NCI-H2171 (cell line): ENCODE measurements at places on chromosomes 2 and 18.

GRCh38 chr2:126896471-126896870 lies 2.2 kb upstream of the TEX51 start:
- DNase-seq, result no peak

DNA sequence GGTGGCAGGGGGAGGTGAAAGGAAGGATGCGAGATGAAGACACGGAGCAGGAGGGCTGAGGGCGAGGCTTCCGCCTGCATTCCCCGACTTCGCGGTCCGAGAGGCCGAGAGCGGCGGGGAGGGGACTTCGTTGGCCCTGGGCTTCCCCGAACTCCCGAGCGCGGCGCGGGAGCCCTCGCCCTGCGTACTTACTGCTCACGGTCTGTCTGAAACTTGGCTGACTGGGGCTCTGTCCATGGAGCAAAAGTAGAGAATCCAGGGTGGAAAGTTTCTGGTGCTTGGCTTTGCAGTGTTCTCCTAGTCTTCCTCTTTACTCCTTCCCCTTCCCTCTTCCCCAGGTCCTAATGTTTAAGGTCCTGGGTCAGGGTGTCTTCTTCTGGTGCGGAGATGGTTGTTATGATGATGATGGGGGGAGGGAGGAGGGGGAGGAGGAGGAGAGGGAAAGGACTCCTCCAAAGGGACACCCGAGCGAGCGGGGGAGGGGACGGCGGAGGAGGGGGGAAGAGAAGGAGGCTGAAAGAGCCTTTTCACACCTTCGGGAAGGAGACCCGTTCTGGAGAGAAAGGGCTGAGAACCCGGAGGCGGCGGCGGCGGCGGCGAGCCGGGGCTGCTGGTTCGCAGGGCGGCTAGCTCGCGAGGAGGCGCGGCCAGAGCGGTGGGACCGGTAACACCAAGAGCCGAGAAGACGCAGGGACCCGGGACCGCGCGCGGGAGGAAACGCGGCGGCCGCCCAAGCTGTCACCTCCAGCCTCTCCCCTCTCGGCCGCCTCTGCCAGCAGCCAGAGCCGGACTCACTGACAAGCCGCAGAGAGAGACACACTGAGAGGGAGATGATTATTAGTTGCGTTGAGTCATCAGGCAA lies at the start of gene SATB2:
SATB2 (minus strand) TSS at position 793 of the 862 bp plus-strand sequence. CDS start 1,902 bp downstream, outside the sequence.
- peak; percentile 22 for DNase-seq

DNA sequence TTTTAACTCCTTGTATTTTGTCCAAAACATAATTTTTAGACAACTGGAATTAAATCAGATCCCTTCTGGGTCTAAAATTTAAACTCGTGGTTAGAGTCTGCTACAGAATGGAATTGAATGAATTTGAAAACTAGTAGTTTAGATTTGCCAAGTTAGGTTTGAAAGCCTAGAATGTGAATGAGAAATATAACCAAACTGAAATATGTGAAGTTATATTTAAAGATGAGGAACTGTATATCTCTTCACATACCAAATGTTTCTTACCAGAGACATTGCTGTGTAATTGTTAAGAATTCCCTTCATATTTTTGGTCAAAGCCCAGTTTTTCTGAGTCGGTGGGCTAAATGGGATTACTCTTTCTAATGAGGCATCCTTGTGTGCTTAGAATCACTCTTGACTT lies 74.2 kb downstream of the LPIN1 start:
- DNase-seq, result no peak

DNA sequence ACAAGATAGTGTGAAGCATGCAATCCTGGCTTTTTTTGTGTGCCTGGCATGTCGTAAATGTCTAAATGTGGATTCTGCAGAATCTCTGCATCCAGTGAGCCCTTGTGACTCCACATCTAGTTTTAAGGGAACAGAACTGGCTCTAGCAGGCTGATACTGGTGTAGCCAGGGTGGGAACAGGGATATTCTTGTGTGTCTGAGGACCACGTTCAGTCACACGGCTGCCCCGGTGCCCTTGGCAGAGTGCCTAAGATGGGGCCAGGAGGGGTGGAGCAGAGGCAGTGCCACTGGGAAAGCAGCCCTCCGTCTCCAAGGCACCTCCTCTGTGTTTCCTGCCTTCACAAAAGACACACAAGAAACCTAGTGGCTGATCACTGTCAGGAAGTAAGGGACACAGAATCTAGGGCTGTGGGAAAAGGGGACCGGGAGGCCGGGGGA lies 91.5 kb upstream of the PARD3B start:
- peak; percentile 12 for DNase-seq

GRCh38 chr2:126212735-126213134 lies 443.2 kb upstream of the GYPC start:
- no peak for DNase-seq

DNA sequence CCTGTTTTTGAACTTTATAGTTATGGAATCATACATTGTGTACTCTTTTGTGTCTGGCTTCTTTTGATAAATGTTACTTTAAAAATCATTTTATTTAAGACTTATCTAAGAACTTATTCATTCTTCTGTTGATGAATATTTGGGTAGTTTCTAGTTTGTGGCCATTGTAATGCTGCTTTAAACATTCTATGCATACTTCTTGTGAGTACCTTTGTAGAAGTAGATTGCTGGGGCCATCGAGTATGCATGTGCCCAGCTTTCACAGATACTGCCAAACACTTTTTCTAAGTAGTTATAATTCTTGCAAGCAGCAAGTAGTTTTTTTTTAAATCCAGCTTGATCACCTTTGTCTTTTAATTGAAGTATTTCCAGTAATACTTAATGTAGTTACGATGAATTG lies 11.1 kb downstream of the CD302 start:
- no peak for DNase-seq

DNA sequence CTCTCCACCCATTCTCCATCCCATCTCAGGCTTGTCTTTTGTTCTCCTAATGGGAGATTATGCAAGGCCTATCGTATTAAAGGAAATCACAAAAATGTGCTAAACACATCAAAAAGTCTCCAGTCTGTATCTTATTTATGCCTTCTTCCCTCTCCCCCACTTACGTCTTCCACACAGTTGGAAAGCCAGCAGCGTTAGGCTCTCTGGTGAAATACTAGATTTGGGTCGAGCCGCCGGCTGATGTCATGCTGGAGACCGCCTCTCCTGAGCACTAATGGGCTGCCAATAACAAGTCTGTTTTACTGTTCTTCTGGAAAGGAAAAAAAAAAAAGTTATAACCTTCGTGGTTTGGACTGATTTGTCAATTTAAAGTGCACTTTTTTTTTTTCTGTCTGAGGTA lies 182.7 kb upstream of the SIX2 start:
- DNase-seq, result no peak

DNA sequence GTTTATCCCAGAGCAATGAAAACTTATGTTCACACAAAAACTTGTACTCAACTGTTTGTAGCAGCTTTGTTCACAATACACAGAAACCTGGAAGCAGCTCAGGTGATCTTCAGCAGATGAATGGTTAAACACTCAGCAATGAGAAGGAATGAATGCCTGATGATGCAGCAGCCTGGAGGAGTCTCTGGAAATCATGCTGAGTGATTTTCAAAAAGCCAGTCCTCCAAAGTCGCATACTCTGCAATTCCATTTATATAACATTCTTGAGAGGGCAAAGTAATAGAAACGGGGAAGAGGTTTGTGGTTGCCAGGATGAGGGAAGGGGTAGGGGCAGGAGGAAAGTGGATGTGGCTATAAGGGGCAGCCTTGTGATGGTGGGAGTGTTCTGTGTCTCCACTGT lies 108.1 kb downstream of the CTIF start:
- DNase-seq, result no peak

GRCh38 chr18:3151399-3152264 lies 68.1 kb downstream of the MYOM1 start:
- peak; percentile 50 for DNase-seq

- no peak for DNase-seq
These were observed 34.0 kb downstream of the AQP12A start for GRCh38 chr2:240725671-240726070.

DNA sequence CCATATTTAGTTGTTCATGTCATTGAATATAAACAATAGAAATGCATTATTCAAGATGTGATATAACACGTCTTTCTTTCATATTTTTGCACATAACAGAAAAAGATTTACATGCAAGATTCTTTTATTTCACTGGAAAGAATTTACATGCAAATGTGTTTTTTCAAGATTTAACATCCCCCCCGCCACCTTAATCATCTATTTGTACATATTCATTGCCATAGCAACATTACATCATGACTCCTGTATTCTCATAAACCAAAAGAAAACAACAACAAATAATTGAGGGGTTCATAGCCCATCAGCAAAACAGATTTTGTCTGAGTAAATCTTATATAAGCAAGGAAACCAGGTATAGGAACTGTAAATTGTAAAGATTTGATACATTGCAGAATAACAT lies 3.2 kb upstream of the ACVR1C start:
- DNase-seq, result no peak

DNA sequence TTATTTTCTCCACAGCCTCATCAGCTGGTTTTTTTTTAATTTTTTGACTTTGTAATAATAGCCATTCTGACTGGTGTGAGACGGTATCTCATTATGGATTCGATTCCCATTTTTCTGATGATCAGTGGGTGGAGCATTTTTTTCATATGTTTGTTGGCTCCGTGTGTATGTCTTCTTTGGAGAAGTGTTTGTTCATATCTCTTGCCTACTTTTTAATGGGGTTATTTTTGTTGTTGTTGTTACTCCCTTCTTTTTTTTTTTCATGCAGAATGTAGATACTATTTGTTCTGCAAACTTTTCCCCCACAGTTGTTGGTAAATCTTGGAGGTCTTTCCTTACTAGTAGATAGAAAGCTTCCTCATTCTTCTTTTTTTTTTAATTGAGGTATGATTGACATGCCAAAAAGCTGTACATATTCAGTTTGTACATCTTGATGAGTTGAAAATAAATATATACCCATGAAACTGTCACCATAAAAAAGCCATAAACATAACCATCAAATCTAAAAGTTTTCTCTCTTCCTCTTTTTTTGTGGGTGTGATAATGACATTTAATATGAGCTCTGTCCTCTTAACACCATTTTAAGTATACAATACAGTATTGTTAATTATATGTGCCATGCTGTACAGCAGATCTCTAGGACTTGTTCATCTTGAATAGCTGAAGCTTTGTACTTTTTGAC lies 21.8 kb upstream of the NT5DC4 start:
- DNase-seq, result no peak

DNA sequence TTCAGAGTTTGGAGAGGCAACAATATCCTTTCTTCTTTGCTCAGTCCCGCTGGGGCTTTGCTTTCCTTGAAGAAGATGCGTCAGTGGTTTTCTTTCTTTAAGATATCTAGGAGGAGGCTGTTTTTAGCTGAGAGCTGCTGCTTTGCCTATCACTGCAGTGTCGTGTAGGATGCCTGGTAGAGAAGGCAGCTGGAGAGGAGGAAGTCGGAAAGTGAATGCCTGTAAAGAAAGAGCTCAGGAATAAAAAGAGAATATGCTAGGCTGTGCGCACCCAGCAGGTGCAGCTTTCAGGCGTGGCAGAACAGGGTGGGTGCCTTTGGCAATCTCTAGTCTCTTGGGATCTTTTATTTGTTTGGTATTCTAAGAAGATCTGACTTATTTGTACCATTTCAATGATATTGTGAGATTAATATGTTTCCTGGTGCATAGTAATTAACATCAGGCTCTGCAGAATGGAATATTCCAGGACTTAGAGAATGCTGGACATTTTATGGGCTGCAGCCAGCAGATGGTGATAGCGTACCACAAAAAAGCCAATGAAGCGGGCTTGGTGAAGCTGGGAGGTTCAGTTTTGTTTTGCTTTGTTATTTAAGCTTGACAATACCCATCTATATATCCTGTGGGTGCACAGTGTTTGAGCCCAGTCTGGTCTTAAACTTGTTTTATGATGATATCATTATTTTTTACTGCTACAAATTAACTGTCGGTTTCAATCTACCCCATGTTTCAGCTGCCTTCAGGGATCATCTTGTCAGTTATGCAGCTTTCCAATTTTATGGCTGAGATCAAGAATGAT lies 34.9 kb downstream of the CAVIN2 start:
- DNase-seq, result peak; percentile 63

DNA sequence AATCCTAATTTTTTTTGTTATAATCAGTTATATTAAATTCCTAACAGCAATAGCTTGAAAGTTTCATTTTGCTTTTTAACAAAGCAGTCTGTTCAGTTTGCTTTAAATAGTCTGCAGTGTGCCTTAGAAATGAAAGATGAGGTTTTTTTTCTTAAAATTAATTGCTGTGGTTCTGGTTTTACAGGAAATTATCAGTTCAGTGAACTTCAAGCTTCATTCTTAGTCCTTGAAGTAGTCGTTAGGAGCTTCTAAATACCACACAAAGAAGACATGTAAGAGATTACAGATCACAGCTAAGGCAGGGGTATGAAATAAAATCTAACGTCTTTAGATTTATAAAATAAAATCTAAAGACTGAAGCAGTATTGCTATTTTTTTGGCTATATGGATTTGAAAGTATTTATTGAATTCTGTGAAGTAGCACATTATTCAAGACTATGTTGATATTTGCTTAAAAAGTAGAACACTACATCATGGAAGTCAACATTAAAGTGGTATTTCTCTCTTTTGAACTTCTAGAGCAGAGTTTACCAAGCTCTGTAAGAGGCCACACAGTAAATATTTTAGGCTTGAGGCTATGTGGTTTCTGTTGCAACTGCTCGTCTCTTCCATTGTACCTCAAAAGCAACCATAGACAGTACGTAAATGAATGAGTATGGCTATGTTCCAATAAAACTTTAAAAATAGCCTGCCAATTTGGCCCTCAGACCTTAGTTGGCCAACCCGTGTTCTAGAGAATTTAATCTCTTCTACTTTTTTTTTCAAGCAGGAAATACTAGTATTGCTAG lies 81.5 kb upstream of the STON1 start:
- DNase-seq, result no peak

GRCh38 chr2:211846714-211847113 lies 691.9 kb downstream of the ERBB4 start:
- no peak for DNase-seq

GRCh38 chr2:152492131-152492530 lies 157.2 kb downstream of the FMNL2 start:
- no peak for DNase-seq

GRCh38 chr18:65983750-65984149 lies 232.9 kb downstream of the CDH7 start:
- no peak for DNase-seq

DNA sequence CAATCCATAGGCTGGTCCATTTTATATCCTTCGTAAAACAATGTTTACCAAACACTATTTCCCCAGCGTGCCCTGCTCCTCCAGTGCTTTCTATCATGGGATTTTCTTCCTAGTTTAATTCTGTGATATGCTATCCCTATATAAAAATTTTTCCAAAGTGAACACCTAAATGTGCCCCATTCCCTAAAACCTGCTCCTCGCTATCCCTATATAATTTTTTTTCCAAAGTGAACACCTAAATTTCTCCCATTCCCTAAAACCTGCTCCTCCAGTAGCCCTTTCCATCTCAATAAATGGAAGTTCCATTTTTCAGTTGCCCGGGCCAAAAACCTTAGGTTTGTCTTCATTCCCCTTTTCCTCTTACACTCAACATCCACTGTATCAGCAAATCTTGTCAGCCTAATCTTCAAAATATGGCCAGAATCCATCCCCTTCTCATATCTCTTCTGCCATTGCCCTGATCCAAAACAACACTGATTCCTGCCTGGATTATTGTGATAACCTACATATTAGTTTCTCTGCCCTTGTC lies 26.1 kb downstream of the APOB start:
- no peak for DNase-seq
